ENCODE measurements at places on chromosomes 1 and 21.

- DNase-seq, result no peak
These were observed 21.7 kb downstream of the SELP start for GRCh38 chr1:169608226-169608625.

GRCh38 chr1:54118704-54119103, 34.1 kb downstream of the CDCP2 start:
- no peak for DNase-seq

- no peak for DNase-seq
These were observed 24.7 kb upstream of the HMGN1 start for GRCh38 chr21:39373634-39374033.

GRCh38 chr1:192225266-192225665, 67.0 kb downstream of the RGS18 start:
- no peak for DNase-seq

- DNase-seq, result no peak
These were observed 67.0 kb downstream of the ERO1B start for GRCh38 chr1:236214761-236215160.

GRCh38 chr1:183022202-183023145, 746 bp upstream of the LAMC1 start:
- DNase-seq, result no peak

DNA sequence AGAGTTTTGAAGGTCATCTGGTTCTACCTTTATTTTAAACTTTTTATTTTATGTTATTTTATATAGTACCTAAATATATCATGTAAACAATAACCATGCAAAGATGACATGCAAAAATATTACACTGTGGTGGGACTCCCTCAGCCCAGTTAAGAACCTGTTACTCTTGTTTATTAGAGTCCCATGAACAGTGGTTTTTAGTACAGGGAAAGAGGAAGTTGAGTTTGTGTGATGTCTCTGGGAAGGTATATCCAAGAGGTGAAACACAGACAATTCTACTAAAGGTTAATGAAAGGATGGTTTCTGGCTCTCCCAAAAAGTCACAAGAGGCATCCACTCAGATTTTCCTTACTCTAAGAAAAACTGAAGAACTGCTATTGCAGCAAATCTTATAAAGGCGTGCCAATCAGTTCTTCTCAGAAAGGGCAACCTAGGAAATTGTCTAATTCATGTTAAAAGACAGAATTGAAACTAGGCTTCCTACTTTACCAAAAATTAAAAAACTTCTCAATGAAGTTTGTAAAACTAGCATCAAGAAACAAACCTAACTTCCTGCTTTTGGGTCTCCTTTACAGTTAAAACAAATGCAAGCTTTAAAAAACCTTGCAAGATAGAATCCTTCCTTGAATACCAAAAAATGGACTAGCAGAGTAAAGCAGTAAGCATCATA, 19.9 kb downstream of the GFI1 start:
- no peak for DNase-seq

GRCh38 chr21:44043613-44044012, 31.5 kb downstream of the TRAPPC10 start:
- DNase-seq, result no peak

DNA sequence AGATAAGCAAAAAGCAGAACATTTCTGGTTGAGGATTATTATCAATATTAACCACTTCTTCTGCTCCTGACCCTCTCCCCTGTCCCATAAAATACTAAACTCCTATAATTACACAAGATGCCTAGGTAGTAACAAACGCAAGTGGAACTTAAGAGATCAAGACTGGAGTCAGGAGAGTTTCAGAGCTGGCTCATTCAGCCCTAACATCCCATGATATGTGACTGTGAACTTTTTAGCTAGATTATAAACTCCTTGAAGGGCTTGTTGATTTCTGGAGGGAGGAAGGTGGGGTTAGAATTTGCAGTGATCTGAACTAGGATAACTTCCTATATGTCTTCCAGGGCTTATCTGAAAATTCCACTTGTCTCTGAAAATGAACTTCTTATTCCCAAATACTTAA, 130.6 kb downstream of the TGFB2 start:
- no peak for DNase-seq

GRCh38 chr1:219296430-219297355, 123.0 kb downstream of the LYPLAL1 start:
- DNase-seq, result no peak

DNA sequence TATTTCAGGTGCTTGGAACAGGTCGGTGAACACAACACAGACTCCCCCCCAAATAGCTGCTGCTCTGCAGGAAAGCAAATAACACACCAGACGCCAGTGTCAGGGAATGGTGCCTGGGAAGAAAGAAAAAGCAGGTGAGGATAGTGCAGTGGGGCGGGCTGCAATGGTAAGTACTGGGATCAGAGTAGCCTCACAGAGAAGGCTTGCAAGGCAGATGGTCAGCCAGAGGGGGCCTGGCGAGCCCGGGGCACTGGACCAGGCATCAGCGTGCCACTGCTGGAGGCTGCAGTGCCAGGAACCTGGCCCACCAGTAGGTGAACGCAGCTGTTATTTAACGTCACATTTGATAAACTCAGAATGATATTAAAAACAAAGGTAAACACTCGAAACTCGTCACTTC, 60.0 kb downstream of the POFUT2 start:
- DNase-seq, result no peak

- no peak for DNase-seq
These were observed 18.9 kb downstream of the SLC16A1 start for GRCh38 chr1:112937070-112937469.

DNA sequence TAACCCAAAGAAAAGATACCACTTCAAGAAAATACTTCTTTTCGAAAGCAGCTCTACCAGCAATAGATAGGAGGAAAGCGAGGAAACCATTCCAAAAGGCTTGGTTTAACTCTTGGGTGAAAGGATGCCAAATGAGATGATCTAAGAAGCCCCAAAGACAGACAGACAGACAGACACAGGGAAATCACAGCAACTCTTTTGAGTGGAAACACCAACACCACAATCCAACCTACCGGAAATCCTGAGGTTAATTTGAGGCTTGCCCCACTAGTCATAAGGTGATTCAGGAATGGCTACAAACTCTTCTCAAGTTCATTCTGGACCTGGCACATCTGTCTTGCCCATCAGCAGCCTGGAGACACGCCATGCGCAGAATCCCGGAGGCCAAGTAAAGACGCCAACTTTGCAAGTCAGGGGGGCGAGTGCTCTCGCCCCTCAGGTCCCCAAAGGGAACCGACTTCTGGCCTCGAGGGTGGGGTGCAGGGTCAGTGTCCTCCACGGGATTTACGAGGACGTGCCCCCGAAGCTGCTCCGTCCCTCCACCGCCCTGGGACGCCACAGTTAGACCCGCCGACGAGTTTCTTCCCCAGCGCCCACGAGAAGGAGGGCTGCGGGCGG, 778 bp downstream of the EVI5 start:
- peak; percentile 31 for DNase-seq

DNA sequence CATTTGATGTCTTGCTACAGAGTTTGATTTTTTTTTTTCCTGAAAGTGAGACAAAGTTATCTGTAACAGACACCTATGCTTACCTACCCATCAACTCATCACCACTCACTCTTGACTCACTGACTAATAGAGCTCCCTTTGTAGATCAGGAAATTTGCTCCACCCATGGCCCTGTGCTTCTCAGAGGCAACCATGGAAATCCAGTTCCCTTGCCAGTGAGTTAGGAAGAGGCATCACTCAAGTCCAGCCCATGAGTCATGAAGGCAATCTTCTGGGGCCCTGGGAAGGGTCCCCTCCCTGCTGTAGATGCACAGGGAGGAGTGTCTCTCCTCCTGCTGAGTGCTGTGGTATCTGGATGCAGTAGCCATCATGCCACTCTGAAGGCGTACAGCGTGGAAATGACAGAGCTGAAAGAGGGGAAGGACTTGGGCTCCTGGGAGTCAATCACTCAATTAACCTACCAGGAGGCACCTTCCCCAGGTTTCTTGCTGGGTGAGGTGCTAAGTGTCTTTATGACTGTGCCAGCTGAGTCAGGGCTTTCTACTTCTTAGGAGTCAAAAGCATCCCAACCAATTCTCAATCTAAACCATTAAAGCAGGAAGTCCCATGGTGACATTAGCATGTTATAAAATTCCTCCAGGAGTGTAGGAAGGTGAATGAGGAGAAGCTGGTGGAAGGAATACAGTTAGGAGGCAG, 56.1 kb downstream of the DNTTIP2 start:
- DNase-seq, result no peak

- DNase-seq, result no peak
These were observed at the start of gene LMOD1 for GRCh38 chr1:201946224-201946908. Gene LMOD1, minus strand, starts transcription at chr1:201946548. Its CDS starts 208 bp downstream, at chr1:201946340.

DNA sequence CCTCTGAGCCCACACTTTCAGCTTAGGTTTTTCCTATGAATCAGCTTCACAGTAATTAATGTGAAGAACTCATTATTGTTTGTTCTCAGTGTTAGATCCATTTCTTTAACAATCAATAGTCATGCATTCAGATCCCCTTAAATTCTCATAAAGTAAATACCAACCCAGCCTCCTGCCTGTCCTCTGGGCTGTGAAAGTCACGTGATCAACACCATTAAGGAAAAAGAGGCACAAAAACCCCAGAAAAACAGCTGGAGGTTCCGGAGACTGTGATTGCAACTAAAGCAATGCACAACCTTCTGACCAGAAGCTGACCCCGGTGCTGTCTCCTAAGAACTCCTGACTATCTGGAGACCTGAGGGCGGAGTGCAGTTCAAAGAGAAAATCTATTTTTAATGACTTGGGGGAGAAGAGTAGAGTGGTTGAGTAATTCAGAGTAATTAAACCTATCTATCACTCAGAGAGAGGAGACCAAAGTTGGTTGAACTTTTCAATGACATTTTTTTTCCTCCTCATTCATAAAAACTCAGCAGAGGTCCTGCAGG, 132.5 kb downstream of the PLXNA2 start:
- DNase-seq, result no peak

DNA sequence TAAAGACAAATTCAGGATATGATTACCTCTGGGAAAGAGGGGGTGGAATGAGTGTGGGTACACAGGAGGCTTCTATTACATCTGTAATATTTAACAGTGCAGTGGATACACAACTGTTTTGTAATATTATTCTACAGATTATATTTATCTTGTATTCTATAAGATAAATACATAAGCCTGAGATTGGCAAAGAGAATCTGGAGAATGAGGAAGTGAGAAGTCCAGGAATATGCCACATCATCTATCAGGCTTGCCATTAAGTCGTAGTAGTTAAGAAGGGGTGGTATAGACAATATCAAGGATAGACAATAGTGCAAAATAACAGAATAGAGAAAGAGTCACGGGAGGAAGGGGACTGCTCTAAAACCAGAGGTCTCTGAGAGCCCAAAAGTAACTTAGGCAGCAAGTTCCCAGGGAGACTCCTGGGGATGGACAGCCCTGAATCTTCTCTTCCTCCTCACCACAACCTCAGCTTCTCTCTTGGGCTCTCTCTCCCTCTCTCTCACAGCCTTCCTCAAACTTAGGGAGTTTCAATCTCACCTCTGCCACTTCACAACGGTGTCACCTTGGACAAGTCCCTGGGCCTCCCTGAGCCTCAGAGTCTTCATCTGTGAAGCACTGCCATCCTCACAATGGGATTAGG, 14.0 kb upstream of the PTAFR start:
- no peak for DNase-seq

GRCh38 chr1:27010226-27010994, 2.2 kb downstream of the TENT5B start:
- DNase-seq, result no peak

DNA sequence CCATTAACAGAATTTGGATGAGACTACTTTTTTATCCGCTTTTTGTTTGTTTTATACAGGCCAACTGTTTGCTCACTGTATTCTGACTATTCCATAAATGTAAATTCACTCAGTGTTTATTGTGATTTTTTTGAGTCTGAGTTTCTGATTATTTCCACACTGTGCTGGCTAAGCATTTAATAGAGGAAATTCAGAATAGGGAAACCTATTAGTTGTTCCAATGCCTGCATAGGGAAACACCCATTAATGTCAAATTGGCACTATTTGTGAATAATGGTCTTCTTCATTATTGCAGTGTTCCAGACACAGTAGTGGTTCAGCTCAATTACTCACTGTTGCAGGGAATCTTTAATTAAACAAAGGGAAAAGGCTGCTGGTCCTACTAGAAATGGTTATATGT, 174.7 kb upstream of the SGIP1 start:
- no peak for DNase-seq

Data from stimulated activated CD8-positive, alpha-beta memory T cell treated with anti-CD3 and anti-CD28 coated beads, Interleukin-15, amount 100 ng/mL, for 48 hours (primary cell).